ENCODE measurements at places on chromosomes 7 and 10.

GRCh38 chr10:112790921-112791320 is 159.1 kb upstream of the TCF7L2 start:
- peaks cover 29% of the 10 kb centered on the region for H3K36me3 ChIP-seq
- no peaks in the 10 kb centered on the region for H3K27me3 ChIP-seq
- no peak for DNase-seq
- H3K4me1 ChIP-seq, result peaks cover 4% of the 10 kb centered on the region
- H3K4me3 ChIP-seq, result no peak overlapping the region
- no peak overlapping the region for H3K27ac ChIP-seq

- H3K27me3 ChIP-seq, result no peaks in the 10 kb centered on the region
- peak overlapping the region; percentile 95 for H3K27ac ChIP-seq
- peaks cover 74% of the 10 kb centered on the region for H3K4me1 ChIP-seq
- H3K4me3 ChIP-seq, result peak overlapping the region; percentile 86
Observed at GRCh38 chr7:33040803-33041516, 21.6 kb downstream of the NT5C3A start.

- no peak for DNase-seq
- peaks cover 6% of the 10 kb centered on the region for H3K36me3 ChIP-seq
- peaks cover 56% of the 10 kb centered on the region for H3K4me1 ChIP-seq
- H3K27ac ChIP-seq, result no peak overlapping the region
- peak overlapping the region; percentile 48 for H3K4me3 ChIP-seq
Observed at GRCh38 chr10:62851442-62851841, 35.3 kb upstream of the EGR2 start.

DNA sequence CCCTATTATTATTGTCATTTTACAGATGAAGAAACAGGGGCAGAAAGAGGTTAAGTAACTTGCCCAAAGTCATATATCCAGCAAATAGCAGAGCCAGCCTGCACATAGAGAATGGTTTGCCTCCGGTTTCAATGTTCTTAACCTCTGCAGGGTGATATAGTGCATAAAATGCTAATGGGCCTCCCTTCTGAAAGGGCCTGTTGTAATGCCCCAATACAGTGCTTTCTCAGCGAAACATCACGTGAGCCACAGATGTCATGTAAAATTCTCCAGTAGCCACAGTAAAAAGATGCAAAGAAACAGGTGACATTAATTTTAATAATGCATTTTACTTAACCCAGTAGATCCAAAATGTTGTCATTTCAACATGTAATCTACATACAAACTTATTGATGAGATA is 38.1 kb downstream of the LRGUK start:
- no peaks in the 10 kb centered on the region for H3K4me1 ChIP-seq
- DNase-seq, result no peak
- H3K27ac ChIP-seq, result no peak overlapping the region
- no peaks in the 10 kb centered on the region for H3K27me3 ChIP-seq
- H3K36me3 ChIP-seq, result no peaks in the 10 kb centered on the region
- H3K4me3 ChIP-seq, result no peak overlapping the region

DNA sequence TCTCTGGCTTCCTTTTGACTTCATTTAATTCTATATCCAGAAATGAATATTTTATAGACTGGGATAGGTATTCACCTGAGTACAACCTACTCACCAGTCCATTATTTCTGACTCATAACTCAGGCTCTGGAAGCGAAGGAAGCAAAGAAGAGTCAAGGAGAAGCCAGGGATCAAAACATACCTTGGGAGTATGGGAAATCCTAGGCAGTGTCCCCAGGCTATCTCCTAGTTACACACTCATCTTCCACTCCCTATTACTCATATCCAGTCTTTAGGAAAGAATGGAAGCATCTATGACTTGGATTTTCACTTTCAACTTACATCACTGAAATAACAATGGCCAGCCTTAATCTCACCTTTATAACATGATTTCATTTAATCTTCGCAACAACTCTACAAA is 40.9 kb upstream of the ELAPOR2 start:
- no peaks in the 10 kb centered on the region for H3K4me1 ChIP-seq
- no peaks in the 10 kb centered on the region for H3K36me3 ChIP-seq
- no peak overlapping the region for H3K27ac ChIP-seq
- H3K4me3 ChIP-seq, result no peak overlapping the region

GRCh38 chr10:71202314-71202713 is 10.1 kb upstream of the UNC5B start:
- DNase-seq, result no peak
- H3K4me3 ChIP-seq, result no peak overlapping the region
- peaks cover 15% of the 10 kb centered on the region for H3K36me3 ChIP-seq
- peaks cover 27% of the 10 kb centered on the region for H3K27me3 ChIP-seq
- H3K4me1 ChIP-seq, result no peaks in the 10 kb centered on the region

DNA sequence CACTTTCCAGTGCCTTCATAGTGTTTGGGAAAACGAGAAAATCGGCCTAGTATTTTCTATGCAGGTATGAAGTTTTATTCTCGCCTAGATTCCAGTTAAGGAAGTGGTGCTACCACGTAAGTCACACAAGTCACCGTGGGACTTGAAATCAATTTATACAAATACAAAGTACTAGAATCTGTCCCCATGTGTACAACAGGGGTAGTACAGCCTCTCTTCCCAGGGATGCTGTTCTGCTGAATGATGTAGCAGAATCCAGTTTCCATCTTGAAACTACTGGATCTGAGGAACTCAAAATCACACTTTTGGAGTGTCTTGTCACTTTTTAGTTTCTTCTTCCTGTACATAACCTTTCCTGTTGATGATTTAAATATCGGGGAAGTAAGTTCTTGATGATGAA is 129.4 kb downstream of the SFMBT2 start:
- no peak for DNase-seq
- H3K36me3 ChIP-seq, result no peaks in the 10 kb centered on the region
- no peaks in the 10 kb centered on the region for H3K27me3 ChIP-seq
- no peak overlapping the region for H3K27ac ChIP-seq
- no peak overlapping the region for H3K4me3 ChIP-seq
- no peaks in the 10 kb centered on the region for H3K4me1 ChIP-seq

DNA sequence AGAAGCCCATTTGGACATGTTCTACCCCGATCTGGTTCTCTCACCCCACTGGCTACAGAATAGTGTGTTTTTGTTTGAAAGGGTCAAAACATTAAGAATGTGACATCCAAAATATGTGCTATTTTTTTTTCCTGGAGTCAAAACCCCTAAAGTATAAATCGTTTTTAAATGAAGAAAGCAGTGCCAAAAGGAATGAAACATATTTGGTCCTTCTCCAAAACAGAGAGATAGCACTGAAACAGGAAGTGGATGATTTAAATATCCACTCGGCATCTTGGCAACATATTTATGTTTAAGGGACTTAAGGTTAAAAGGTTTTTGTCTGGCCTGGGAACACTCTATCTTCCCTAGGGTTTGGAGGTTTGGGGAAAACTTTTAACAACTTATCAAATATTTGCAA is 32.3 kb downstream of the CALD1 start:
- H3K27me3 ChIP-seq, result peaks cover 21% of the 10 kb centered on the region
- H3K4me3 ChIP-seq, result no peak overlapping the region
- no peak overlapping the region for H3K27ac ChIP-seq
- H3K36me3 ChIP-seq, result no peaks in the 10 kb centered on the region

GRCh38 chr7:66950311-66950710 is 29.3 kb downstream of the TMEM248 start:
- H3K4me3 ChIP-seq, result no peak overlapping the region
- H3K36me3 ChIP-seq, result peaks cover 15% of the 10 kb centered on the region
- peaks cover 11% of the 10 kb centered on the region for H3K4me1 ChIP-seq
- no peak for DNase-seq

GRCh38 chr10:121108051-121108450 is 256.9 kb downstream of the WDR11 start:
- no peak overlapping the region for H3K4me3 ChIP-seq
- no peaks in the 10 kb centered on the region for H3K4me1 ChIP-seq
- peaks cover 5% of the 10 kb centered on the region for H3K27me3 ChIP-seq
- H3K27ac ChIP-seq, result no peak overlapping the region
- no peaks in the 10 kb centered on the region for H3K36me3 ChIP-seq
